Activated gamma-delta T cell treated with Interleukin-2 at 50 U/mL for 16 hours (primary cell): ENCODE measurements at places on chromosomes 1 and 21.
A peak's percentile ranks its signal among the peaks of the same experiment; 100 is the strongest.

- DNase-seq, result no peak
Measured at GRCh38 chr1:9315411-9316079, 22.9 kb downstream of the SPSB1 start.

DNA sequence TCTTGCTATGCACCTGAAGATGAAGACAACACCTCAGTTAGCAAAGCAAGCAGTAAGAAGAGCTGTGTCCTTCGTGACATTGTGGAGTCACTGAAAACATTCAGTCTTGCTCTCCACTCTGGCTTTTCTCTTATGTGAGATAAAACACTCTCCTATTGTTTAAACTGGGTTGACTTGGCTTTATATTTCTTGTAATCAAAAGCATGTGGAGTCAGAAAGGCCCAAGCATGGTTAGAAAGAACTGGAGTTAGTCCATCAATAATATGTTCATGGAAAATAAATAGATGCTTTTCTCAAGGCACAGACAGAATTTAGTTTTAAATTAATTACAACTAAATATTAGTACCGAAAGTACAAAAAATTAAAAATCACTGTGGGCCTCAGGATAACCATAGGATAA lies 61.7 kb downstream of the UBE2U start:
- no peak for DNase-seq

GRCh38 chr1:157124855-157125254 lies 13.3 kb downstream of the ETV3 start:
- DNase-seq, result no peak

DNA sequence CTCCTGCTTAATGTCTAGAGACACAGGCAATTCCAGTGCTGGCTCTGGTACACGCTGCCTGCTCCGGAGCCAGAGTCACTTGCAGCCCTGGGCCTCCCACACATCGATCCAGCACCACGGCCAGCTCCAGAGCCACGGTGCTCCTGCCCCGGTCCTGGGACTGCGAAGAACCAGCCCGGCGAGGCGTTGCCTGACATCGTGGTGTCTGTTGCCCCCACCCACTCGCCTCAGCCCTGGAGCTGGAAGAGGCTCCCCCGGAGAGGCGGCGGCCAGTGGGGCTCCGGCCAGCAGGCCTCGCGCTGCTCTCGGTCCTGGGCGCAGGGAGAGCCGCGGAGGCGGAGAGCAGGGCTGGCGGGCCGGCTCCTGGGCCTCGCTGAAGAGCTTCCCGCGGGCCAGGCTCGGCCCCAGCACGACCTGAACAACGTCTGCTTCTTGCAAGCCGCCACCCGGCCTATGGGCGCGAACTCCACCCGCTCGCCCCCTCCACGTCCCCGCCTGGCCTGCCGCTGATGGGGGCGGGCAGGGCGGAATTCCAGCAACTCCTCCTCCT lies 364.8 kb downstream of the CEP170 start:
- DNase-seq, result no peak

DNA sequence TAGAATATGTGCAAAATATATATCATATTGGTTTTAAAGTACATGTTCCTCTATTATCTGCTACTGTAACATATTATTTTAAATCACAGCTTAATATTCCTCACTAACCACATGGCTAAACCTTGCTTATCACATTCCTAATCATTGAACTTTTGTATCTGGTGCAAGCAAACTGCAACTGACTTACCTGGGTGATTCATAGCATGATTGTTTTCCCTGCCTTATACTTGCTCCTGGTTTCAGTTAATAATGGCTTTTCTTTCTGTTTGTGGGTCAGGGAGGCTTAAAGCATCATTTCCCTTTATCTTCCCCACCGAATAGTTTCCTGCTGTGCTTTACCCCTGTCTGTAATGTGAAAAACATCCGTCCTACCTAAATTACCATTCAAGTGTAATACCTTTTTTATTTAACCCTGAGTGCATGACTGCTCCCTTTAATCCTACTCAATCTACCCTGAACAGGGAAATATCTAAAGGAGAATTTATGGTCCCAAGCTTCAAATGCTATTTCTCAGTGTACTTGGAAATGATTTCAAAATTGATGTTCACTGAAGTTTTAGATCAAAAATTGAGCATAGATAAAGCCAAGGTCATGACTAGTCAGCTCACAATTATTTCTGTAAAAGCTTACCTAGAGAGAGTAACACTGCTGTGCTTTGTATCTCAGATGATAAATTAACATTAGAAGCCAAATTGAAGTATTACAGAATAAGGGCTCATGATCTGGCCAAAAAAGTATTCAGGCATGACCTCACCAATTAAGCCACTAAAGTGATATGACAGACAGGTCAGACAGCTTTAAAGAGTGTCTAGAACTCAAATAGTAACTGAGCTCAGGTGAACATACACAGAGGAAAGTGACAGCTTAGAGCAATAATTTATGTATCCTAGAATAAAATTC lies 507.1 kb downstream of the BRINP3 start:
- DNase-seq, result no peak

- no peak for DNase-seq
Measured at GRCh38 chr1:65256860-65257708, 52.3 kb upstream of the DNAJC6 start.

DNA sequence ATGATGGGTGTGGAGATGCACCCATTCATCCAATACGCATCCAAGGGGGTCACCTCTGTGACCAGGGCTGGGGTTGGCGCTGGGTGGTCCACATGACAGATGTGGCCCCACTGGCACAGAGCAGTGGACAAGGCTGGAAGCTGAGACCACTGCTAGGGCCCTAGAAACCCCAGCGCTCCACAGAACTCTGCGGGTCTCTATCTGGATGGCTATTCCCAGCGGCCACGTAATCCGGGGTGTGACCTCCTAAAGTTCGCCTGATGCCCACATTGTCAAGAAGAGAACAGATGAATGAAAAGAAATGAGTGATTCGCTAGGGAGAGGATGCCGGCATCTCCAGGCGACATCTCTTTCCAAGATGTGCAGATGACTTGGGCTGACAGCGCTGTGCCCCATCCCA lies 55.2 kb downstream of the PRDM15 start:
- no peak for DNase-seq

- no peak for DNase-seq
Measured at GRCh38 chr1:200907611-200908097, 13.0 kb downstream of the INAVA start.

DNA sequence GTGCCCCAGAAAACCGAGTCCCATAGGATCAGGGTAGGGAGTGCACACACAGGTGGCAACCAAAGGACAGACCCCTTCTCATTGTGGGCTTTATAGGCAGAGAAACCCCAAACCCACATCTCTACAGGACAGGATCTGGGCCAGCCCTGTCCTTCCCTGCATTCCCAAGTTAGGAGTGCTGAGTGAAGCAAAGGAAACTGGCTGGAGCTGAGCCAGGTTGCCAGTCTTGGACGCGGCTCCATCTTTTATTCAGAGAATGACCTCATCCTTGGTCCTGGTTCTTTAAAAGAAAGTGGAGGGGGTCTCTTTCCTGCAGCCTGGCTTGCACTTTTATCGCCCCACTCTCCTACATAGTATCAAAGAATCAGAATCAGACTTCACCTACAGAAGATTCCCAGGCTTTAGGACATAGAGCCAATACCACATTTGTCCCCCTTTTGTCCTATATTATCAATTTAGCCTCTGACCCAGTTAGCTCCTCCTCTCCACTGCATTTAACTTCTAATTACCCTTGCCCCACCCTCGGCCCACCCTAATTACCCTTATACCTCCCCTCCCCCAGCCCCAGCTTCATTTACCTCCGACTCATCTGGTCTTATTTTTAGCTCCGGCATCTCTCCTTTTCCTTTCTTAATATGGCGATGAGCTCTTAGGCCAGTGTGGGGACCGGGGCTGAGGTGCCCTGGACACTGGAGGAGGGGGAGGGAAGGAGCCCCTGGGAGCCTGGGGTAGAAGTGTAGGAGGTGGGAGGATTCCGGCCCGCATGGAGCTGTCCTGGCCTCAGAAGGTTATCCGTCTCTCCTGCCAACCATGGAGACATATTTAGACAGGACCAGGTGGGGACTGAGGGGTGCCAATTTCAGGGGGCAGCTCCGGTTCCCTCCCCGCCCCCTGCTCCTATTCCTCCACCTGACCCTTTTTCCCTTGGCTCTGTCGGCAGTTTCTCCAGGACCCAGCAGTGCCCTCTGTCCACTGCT lies at the start of gene CASQ1:
CASQ1 (plus strand) TSS at position 927 of the 977 bp plus-strand sequence. CDS start 177 bp downstream, outside the sequence.
- DNase-seq, result no peak

- no peak for DNase-seq
Measured at GRCh38 chr21:31503939-31504338, 155.6 kb upstream of the SOD1 start.

DNA sequence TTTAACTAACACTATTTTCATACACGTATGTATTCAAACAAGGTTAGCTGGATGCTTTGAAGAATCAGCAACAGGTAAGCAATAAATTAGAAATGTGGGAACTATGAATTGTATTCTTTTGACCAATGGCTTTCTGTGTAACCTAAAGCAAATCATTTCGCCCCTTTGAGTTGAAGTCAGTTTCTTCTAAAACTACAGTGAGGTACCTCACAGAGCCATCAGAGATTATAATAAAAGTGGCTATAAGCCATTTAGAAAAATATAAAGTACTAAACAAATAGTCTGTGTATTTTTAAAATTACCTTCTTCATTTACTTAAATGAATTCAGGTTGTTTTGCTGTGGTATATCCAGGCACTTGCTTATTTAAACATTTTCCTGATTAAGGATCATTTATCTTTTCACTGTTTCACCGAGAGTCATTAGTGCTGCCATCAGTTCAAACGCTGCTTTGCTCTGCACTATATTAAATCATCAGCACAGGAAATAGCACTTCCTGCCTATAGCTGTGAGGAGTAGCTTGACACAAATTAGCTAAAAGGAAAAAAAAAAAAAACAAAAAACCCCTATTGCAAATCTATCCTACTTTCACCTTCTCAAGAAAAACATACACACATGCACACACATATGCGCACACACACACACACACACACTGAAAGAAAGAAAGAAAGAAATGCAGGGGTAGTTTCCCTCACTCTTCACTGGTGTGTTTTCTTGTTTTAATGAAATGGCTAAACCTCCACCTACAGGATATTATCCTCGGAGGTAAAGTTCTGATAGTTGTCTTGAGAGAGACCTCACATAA lies 39.8 kb upstream of the C1orf105 start:
- peak; percentile 27 for DNase-seq

GRCh38 chr1:35894183-35894582 lies 11.2 kb downstream of the AGO1 start:
- no peak for DNase-seq

GRCh38 chr1:160704250-160704649 lies 7.4 kb downstream of the CD48 start:
- DNase-seq, result no peak
